CD4-positive, alpha-beta T cell treated with Interleukin-2 at 100 ng/mL for 4 hours (primary cell): ENCODE measurements at places on chromosomes 11 and 22.

DNA sequence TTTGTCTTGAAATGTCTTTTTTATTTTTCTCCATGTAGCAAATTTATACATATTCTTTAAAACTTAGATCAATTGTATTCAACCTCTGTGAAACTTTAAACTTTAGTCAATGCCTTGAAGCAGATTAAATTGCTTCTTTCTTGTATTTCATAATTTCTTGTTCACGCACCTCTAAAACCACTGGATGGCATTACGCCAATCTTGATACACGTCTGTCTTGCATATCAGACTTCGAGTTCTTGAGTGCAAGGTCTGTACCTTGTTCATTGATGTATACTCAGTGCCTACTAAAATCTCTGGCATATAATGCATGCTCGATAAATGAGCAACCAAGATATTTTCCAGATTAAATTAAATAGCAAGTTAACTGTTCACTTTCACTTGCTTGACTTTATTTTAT, 236.8 kb downstream of the CASP12 start:
- no peak for DNase-seq

GRCh38 chr11:117723277-117724024, 73.6 kb downstream of the DSCAML1 start:
- no peak for DNase-seq

DNA sequence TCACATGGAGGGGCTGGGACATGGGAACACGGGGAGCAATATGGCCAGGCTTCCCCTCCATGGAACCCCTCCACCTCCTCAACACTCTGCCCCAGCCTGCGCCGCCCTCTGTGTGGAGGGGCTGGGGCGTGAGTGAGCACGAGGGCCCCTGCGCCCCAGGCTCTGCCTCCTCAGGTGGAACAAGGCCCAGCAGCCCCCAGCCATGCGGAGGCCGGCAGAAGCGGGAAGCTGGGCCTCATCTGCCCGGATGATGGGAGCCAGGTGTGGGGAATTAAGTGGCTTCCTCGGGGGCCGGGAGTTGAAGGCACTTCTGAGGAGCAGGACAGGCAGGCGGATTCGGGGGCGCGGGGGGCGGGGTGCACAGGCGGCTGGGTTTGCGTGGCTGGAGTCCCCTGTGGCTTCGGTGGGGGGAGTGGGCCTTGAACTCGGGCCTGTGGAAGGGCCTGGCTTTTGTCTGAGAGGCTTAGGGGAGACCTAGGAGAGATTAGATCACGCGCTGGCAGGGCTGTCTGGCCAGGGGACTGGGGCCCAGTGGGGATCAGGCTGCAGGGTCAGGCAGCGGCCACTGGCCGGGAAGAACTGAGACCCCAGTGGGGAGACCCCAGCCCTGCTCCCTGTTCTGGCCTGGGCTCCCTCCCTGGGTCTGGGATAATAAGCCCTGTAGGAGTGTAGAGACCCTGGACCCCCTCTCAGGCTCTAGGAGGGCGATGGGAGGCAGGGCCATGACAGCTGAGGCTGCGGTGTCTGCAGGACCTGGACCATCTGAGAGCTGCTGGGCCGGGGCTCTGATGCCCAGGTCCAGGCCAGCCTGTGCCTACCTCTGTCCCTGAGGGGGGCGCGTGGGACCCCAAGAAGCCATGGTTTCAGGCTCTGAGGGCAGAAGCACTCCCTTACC, 13.3 kb downstream of the PRR33 start:
- DNase-seq = no peak

DNA sequence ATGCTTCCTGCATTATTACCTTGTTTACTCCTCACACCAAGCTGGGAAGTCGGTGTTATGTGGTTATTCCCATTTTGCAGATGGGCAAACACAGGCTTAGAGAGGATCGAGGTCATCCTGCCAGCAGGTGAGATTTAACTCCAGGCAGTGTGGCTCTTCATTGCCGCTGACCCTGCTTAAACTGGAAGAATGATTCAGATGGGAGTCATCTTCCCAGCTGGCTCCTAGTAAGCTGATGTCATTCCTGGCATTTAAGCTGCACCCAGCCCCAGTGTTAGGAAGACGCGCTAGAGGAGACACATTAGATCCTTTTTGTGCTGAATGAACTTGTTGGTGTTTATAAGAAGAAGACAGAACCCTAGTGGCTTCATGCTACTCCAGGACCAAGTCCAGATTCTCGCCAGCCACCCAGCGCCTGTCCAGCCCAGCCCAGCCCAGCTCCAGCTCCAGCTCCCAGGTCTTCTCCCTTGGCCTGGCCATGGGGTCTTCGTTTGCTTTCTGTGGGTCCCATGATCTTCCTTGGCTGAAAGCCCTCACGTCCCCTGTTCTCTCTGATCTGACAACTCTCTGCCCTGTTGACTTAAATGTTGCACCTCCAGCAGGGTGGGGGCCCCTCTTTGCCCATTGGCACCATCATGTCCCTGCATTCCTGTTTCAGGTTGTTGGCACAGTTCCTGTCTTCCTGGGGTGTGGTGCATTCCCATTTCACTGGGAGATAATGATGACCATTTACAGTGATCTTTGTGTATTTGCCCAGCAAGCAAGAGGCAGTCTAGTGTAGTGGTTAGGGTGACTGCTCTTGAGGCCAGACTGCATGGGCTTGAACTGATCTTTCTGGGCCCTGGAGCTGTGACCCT, 13.6 kb downstream of the PARVB start:
- no peak for DNase-seq

- DNase-seq = no peak
Measured at GRCh38 chr22:45402466-45402985, 10.9 kb downstream of the SMC1B start.

DNA sequence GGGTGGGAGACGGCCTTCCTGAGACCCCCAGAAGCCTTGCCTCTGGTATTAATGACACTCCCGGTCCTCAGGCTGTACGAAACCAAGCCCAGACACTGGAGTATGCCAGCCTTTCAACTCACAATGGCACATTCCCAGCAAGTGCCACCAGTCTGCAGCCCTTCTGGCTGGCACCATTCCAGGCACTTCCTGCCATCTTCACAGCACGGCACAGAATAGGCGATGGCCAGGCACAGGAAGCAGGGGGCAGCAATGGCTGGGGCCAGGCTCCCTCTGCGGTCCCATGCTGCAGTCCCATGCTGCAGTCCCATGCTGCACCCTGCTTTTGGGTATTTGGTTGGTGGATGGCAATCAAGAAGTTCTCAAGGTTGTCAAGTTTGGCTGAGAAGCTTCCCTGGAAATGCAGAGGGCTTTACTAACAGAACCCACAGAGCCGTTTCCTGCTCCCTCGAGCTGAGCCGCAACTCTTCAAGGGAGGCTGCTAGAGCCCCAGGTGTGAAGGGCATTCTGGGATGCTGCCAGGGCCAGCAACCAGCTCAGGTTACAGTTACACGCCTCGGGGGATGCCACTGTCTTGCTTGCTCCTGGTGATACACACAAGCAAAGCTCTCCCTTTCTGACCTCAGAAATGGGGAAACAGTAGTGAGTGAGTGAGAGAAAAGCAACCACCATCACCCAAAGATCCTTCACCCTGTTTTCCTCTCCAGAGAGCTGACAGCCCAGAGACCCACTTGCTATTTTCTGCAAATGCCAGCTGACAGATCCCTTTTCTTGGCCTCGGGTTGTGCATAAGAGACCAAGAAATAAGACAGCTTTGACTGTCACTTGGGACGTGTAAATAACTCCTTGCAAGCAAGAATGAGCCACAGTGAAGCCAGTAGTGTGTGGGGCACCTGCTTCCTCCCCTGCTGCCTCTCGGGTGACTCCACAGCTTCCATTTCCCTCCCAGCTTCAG, 23.9 kb downstream of the LRFN4 start:
- DNase-seq = no peak

GRCh38 chr22:44246615-44247326, 66.0 kb downstream of the SHISAL1 start:
- no peak for DNase-seq
